Mucosa of gallbladder (tissue), 1 donor: ENCODE measurements at places on chromosomes 16 and 17. TPM values are rescaled to one million over a fixed set of nuclear protein-coding genes. Genes with fewer than 3 reads are reported as not detected.

DNA sequence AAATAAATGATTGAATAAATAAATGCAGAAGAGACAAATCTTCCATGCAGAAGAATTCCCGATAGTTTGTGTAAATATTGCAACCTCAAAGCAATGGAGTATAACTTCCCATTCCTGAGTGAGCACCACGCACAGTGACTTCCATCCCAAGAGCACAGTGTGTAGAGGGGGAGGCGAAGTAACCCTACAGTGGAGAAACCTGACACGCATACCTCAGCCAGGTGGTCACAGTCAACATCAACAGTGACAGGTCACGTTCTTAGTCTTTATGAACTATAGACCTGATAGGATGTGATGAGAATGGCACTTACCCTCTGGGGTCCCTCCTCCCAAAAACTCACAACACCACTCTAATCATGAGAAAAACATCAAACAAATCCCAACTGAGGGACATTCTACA, 111.6 kb downstream of the DYNLRB2 start:
- no peak for DNase-seq

DNA sequence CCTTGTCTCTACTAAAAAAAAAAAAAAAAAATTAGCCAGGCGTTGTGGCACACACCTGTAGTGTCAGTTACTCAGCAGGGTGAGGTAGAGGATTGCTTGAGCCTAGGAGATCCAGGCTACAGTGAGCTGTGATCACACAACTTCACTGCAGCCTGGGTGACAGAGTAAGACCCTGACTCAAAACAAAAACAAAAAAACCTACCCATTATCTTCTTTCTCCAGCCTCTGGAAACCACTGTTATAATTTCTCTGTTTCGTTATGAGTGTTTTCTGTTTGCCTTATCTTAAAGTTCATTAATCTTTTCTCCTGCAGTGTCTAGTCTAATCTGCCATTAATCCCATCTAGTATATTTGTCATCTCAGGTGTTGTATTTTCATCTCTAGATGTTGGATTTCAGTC, 18.6 kb upstream of the CLTC start:
- DNase-seq = no peak

DNA sequence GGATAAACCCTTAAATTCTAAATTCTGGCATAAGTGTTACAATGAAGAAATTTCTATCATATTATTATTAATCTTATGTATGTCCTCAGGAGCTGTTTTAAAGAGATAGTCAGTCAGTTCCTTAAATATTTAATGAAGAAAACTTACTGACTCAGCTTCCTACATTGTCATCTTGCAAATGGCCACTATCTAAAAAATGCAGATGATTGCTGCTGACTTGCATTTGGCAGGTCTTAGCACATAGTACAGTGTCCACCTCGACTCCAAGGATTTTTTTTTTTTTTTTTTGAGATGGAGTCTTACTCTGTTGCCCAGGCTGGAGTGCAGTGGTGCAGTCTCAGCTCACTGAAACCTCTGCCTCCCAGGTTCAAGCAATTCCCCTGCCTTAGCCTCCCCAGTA, 55.1 kb upstream of the CORO6 start:
- no peak for DNase-seq

- no peak for DNase-seq
Measured at GRCh38 chr17:6627019-6627418, 13.5 kb downstream of the KIAA0753 start.

- DNase-seq = no peak
Measured at GRCh38 chr17:18186627-18186982, 3.0 kb downstream of the ALKBH5 start.

DNA sequence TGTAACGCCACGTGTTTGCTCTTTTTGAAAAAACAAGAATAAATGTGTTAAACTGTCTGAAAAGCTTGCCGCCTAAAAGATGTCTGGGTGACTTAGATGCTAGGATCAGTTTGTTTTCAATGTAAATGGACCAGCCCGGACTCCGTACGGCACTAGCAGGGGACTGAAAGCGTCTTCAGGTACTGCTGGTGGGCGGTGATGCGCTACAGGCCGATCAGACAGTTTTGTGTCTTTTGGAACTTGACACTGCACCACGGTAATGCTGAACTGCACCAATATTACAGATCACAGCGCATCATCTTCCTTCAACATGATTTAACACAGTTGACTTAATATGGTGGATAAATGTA, 727 bp upstream of the MBTPS1 start:
- DNase-seq = no peak

- peak; percentile 88 for DNase-seq
Measured at GRCh38 chr16:30984669-30985400, at the start of gene HSD3B7. Gene HSD3B7, plus strand, starts transcription at chr16:30985207. Its CDS starts 452 bp downstream, at chr16:30985659.

- DNase-seq = peak; percentile 64
Measured at GRCh38 chr16:578870-579405, 9.2 kb downstream of the PIGQ start.

DNA sequence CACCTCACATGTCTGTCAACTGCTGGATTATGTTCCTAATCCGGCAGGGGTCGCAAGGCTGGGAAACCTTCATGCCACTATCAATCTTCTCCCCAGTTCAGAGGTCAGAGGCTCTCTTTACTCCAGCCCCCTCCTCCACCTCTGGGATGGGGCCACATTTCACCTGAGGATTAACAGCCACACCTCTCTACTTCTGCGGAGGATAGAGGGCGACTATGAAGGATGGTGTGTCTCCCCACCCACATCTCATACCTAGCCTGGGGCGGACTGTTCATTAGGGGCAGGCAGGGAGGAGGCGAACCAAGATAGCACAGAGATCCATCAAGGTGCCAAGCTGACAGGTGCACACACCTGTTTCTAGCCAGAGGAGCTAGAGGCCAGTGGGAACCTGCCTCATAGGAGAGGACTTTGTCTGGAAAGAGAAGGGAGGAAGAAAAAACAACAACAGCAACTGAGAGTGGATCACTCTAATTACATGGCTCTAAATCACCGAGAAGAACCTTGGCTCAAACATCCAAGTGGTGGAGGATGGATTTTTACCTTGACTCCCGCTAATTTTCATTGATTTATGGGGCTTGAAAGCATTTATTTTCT, 41.9 kb upstream of the SKAP1 start:
- DNase-seq = no peak

DNA sequence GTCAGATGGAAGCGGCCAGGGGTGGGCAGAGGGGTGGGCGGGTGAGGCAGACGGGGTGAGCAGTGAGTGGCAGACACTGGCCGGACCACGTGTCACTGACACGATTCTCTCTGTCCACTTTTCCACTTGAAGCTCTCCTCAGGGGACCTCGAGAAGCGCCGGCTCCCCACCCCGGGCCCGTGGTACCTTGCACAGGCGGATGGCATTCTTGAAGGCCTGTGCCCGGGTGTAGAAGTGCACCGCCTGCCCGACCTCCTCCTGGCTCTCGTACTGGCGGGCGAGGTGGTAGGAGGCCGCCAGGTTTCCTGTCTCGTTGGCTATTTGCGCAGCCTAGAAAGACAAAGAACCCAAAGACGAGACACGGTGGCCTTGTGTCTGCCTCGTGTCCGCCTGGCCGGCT, 9.1 kb upstream of the TMEM204 start:
- no peak for DNase-seq

DNA sequence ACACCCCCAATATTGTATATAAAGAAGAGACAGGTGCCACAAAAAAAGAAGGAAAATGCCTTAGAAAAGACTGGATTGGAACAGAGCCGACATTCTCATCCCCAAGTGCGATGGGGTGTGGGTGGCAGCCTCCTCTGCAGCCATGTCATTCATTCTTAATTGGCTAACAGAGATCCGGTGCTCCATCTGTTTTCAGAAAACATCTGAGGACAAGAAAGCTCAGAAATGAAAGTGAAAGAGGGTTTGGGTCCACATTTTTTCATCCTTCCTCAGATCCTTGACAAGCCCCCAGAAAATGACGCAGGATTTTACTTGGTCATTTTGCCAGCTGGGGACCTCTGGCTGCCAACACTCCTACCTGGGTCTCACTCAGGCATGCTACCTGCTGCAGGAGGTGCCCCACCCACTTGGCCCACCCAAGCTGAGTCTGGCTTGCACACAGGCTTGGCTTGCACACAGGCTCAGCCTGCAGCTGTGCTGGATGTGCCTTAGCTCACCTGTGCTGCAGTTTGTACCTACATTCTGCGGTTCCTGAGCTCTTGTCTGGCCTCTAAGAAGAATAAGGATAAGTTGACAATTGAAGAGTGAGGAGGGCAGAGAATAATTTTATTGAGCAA, 21.9 kb downstream of the KIF2B start:
- DNase-seq = no peak

DNA sequence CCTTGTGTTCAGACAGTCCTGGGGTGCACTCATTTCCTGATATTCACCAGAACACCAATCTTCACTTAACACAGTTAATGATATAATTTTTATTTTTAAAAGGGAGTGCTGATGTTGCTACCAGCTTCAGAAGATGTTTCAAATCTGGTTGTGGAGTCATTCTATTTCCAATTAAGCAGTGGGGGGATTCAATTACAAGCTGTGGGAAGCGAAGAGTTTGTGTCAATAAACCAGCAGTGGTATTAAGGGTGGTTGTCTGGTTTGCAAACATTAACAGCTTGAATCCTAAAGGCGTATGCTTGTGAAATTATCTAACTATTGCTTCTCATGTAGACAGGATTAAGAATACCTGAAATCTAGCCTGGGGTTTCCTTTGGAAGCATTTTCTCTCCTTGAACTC, 1637.5 kb upstream of the GOT2 start:
- no peak for DNase-seq

- DNase-seq = peak; percentile 77
Measured at GRCh38 chr16:56193951-56194726, 2.9 kb downstream of the GNAO1 start.

GRCh38 chr17:68248199-68248825, 469 bp downstream of the AMZ2 start:
- DNase-seq = peak; percentile 59

GRCh38 chr17:57535249-57535966, 209.7 kb downstream of the CCDC182 start:
- DNase-seq = peak; percentile 60

DNA sequence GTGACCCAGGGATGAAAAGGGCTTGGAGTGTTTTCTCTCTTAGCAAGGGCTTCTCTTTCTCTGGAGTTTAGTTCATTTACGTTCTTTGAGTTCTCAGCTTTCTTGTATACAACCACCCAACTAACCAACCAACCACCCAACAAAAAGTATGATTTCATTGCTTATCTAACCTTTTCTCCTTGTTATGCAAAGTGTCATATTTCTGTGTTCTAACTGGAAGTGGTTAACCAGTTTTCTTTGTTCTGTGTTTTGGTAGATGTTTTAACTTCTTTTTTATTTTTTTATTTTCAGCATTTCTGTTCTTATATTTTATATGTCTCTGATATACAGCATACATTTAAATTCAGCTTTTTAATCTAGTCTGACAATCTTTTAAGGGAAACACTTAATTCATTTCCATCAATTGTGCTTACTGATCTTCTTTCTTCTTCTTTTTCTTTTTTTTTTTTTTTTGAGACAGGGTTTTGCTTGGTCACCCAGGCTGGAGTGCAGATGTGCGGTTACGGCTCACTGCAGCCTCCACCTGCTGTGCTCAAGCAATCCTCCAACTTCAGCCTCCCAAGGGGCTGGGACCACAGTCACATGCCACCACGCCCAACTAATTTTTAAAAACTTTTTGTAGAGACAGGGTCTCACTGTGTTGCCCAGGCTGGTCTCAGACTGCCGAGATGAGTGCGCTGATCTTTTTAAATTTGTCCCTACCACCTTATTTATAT, 29.6 kb downstream of the NLK start:
- DNase-seq = no peak

DNA sequence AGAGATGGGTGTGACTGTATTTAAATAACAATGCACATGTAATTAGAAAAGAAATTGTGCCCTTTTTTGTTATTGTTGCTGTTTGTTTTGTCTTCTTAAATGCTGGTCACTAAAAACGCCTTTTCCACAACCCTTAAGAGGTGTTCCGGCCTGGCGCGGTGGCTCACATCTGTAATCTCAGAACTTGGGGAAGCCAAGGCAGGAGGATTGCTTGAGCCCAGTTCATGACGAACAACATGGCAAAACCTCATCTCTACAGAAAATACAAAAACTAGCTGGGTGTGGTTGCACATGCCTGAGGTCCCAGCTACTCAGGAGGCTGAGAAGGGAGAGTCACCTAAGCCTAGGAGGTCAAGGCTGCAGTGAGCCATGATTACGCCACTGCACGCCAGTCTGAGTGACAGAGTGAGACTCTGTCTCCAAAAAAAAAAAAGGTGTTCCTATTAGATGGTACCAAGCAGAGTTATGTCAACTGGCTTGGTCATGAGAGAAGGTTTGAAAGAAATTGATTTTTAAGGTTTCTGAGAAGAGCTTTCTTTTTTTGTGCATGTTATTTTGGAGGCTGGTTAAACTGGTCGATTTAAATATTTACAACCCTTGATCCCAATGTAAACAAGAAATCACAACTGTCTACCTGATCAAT, 23.5 kb upstream of the RFFL start:
- DNase-seq = peak; percentile 40

DNA sequence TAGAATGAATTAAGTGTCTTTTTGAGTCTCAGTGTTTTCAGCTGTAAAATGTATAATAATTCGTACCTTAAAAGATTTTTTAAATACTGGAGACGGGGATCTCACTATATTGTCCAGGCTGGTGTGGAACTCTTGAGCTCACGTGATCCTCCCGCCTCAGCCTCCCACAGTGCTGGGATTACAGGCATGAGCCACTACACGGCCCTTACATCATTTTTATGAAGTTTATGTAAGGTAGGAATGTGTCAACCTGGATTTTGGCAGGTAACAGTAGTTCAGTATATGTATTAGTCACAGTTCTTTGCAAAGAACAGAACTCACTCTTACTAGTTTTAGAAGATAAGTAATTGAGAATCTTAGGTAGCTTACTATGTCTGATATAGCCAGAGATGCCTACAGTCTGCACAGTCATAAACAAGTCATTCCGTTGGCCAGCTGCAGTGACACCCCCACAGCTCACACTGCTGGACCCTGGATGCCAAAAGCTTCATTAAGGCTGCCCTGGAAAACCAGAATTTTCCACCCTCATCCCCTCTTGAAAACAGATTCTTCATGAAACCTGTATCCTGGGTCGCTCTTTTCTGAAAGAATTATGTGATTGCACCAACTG, 583 bp upstream of the COX6A2 start:
- no peak for DNase-seq

- DNase-seq = no peak
Measured at GRCh38 chr16:66462912-66463311, 35.8 kb downstream of the BEAN1 start.

DNA sequence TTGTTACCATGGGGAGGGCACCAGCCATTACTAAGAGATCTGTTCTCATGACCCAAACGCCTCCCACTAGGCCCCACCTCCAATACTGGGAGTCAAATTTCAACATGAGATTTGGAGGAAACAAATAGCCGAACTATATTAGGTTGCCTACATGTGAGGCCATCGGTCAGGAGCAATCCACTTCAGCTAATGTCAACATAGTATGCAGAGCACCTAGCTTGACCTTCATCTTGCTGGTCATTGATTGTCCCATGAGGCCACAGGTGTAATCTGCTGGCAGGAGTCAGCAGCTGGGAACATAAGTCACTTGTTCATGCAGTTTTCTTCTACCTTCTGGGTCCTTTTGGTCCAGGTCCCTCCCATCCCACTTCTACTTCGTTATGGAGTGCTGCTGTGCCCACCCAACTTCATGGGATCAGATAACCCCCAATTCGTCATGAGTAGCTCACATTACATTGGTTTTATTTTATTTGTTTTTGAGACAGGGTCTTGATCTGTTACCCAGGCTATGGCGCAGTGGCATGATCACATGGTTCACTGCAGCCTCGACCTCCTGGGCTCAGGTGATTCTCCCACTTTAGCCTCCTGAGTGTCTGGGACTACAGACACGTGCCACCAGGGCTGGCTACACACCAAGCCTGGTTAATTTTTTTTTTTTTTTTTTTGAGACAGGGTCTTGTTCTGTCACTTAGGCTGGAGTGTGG, 5.9 kb upstream of the KPNA2 start:
- DNase-seq = no peak

TPSAB1 gene
- 139 TPM for total RNA-seq

DHX58 gene
- total RNA-seq = 26.8 TPM

KRT33A gene
- not detected for total RNA-seq

KRTAP4-9 gene
- total RNA-seq = not detected

ATAD5 gene
- 0.92 TPM for total RNA-seq
